ENCODE measurements at places on chromosomes 7 and 10. TPM values are rescaled to one million over a fixed set of nuclear protein-coding genes. Genes with fewer than 3 reads are reported as not detected.

Gene AKR1C1
- 3.7 TPM for total RNA-seq

Gene GIMAP1
- not detected for total RNA-seq

DNA sequence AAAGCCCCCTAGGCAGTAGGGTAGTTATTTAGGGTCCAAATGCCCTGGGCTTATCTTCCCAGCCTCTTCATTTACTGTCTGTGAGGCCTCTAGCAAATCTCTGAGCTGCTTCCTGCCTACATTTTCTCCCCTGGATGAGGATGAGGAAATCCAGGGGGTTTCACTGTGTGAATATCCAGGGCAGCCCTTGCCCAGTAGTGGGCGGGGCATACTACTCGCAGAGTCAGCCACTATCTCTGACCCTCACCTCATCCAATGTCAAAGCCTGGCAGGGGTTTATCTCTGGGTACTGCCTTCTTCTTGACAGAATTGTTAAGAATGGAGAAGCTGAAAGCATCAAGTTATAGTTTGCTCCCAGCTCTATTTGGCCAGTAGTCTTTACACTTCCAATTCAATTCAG, 48.9 kb downstream of the CUZD1 start:
- H3K36me3 ChIP-seq: no peaks in the 10 kb centered on the region
- H3K4me3 ChIP-seq: no peak overlapping the region
- no peaks in the 10 kb centered on the region for H3K27me3 ChIP-seq
- DNase-seq: no peak

- no peak overlapping the region for H3K27ac ChIP-seq
- no peak overlapping the region for H3K4me3 ChIP-seq
- no peak for DNase-seq
Measured at GRCh38 chr10:68987611-68988010, 992 bp upstream of the KIFBP start.

- peaks cover 25% of the 10 kb centered on the region for H3K4me1 ChIP-seq
- H3K27ac ChIP-seq: no peak overlapping the region
- H3K4me3 ChIP-seq: peak overlapping the region; percentile 75
- H3K36me3 ChIP-seq: no peaks in the 10 kb centered on the region
- H3K27me3 ChIP-seq: no peaks in the 10 kb centered on the region
Measured at GRCh38 chr7:100584054-100584682, 1.8 kb downstream of the LRCH4 start.

GRCh38 chr7:219581-220150, 27.3 kb downstream of the FAM20C start:
- no peaks in the 10 kb centered on the region for H3K4me1 ChIP-seq
- no peak overlapping the region for H3K4me3 ChIP-seq
- H3K27me3 ChIP-seq: no peaks in the 10 kb centered on the region

- no peaks in the 10 kb centered on the region for H3K36me3 ChIP-seq
- H3K27me3 ChIP-seq: peaks cover 4% of the 10 kb centered on the region
- H3K27ac ChIP-seq: no peak overlapping the region
- H3K4me3 ChIP-seq: no peak overlapping the region
Measured at GRCh38 chr10:86262688-86263181, 103.9 kb downstream of the GRID1 start.

- H3K4me3 ChIP-seq: no peak overlapping the region
- H3K27me3 ChIP-seq: no peaks in the 10 kb centered on the region
- H3K36me3 ChIP-seq: no peaks in the 10 kb centered on the region
- no peak for DNase-seq
- H3K27ac ChIP-seq: no peak overlapping the region
Measured at GRCh38 chr7:71883415-71883814, 528.7 kb downstream of the CALN1 start.

GRCh38 chr7:27134392-27134791, 3.8 kb upstream of the HOXA4 start:
- no peak for DNase-seq
- H3K27me3 ChIP-seq: peaks cover 100% of the 10 kb centered on the region
- H3K36me3 ChIP-seq: no peaks in the 10 kb centered on the region

DNA sequence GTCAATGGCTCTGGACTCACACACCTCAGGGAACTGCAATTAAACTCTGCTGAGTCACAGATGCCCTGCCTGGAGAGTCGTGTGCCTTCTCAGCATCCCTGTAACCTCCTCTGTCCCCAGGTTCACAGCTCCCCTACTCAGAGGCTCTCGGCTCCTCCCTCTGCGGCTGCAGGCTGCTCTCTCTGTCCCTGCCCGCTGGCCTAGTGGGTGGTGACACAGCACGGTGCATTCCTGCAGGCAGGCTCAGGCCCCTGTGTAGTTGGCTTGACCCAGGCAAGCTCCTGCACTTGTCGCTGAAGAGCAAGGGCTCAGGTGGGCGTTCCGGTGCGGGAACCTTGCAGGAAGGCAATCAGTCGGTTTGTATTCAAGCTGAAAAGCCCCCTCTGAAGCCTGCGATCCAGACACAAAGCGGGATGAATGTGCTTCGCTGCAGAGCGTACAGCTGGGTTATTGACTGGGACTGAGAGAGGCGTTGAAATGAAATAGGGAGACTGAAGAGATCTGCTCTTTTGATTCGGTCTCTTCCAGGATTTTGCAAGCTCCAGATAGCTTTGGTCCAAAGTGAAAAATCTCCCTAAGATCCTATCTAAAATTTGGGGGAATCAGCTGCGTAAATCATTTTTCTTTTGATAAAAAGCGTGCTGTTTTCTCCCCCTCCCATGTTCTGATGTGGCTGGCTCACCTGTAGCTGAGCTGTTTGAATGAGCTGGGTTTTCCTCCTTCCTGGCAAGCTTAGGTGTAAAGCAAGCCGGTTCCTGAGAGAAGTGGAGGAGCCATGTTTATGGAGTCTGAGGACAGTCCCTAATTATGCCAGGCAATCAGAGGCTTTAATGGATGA, 208.7 kb upstream of the PHYHIPL start:
- H3K4me3 ChIP-seq: peak overlapping the region; percentile 36
- H3K27me3 ChIP-seq: peaks cover 40% of the 10 kb centered on the region
- DNase-seq: peak; percentile 85
- H3K4me1 ChIP-seq: peaks cover 70% of the 10 kb centered on the region
- H3K27ac ChIP-seq: peak overlapping the region; percentile 56
- no peaks in the 10 kb centered on the region for H3K36me3 ChIP-seq

All from neural progenitor cell (in vitro differentiated cells).